Smooth muscle cell of the coronary artery (primary cell): ENCODE measurements at places on chromosomes 2 and 18. TPM values are rescaled to one million over a fixed set of nuclear protein-coding genes. Genes with fewer than 3 reads are reported as not detected.

ZC3H8 gene
- 5.5 and 6.4 TPM in 2 replicates for total RNA-seq

NMUR1 gene
- 0.23 TPM in 1 of 2 replicates, not detected in the other for total RNA-seq

MAP3K20 gene
- 21.8 and 68.8 TPM in 2 replicates for total RNA-seq

KCNG2 gene
- total RNA-seq: 0.12 TPM in 1 of 2 replicates, not detected in the other

DES gene
- total RNA-seq: 0.15 and 11.8 TPM in 2 replicates

AQP12A gene
- not detected in 2 replicates for total RNA-seq

KCTD1 gene
- 7.4 and 12.4 TPM in 2 replicates for total RNA-seq

TMEM178A gene
- 0.23 and 3.5 TPM in 2 replicates for total RNA-seq

MRO gene
- not detected in 2 replicates for total RNA-seq

RND3 gene
- total RNA-seq: 287 and 474 TPM in 2 replicates

RGPD4 gene
- total RNA-seq: under 0.01 TPM in 1 of 2 replicates, not detected in the other

SERPINB7 gene
- 4.7 TPM in 1 of 2 replicates, not detected in the other for total RNA-seq
